ENCODE measurements at places on chromosomes 1 and 21.
A peak's percentile ranks its signal among the peaks of the same experiment; 100 is the strongest.

DNA sequence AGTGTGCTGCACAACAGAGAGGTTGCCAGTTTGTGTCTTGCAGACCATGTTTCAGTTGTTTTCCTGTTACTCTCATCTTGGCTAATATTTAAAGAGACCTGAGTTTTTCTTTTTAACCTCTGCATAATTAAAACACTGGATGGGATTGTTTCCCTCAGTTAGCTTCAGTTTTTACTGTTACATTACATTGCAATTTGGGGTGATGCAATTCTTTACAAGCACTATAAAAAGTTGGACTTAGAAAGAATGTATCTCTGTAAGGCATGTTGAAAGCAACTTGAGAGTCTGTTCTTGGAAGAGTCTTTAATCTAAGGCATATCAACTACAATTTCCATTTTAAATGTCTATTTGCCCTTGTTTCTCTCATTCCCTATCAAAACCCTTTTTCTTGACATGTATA, 99.1 kb downstream of the DNM3 start:
- DNase-seq: no peak

DNA sequence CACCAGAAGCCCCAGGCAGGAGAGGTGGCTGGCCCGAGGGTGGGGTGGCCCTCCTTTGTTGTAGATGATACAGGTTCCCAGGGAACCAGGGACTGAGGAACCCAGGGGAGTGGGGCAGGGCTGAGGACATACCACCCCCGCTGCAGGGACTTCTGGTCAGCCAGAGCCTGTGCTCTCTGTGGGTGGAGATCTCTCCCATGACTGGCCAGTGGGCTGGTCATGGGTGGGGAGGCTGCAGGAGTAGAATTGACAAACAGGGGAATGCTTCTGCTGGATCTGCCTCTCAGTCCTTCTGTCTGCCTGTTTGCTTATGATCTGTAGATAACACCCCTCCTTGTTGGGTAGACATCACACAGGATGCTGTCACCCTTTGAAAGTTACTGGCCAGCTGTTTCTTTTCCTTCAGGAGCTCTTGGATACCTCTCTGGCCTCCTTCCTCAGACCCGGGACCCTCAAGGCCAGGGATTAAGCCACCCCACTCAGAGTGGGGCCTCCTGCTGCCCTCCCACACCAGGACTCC, 2.8 kb upstream of the EFCAB14 start:
- no peak for DNase-seq

DNA sequence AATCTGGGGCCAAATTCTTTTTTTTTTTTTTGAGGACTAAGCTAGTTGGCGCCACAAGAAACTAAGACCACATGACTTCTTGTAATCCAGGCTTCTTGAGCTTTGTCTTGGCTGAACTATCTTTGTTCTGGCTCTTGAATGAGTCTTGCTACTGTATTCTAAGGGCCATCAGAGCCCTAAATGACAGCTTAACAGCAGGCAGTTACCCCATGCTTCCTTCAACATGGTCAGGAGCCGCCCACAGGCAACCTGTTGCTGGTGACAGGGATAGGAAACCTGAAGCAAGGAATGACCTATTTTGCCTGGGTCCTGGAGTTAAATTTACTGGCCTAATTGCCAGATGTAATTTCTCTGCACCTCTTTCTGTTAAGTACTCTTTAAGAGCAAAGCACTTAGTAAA, 188.2 kb upstream of the PLXNA2 start:
- no peak for DNase-seq

- no peak for DNase-seq
These were observed 30.7 kb downstream of the CD58 start for GRCh38 chr1:116540088-116540487.

DNA sequence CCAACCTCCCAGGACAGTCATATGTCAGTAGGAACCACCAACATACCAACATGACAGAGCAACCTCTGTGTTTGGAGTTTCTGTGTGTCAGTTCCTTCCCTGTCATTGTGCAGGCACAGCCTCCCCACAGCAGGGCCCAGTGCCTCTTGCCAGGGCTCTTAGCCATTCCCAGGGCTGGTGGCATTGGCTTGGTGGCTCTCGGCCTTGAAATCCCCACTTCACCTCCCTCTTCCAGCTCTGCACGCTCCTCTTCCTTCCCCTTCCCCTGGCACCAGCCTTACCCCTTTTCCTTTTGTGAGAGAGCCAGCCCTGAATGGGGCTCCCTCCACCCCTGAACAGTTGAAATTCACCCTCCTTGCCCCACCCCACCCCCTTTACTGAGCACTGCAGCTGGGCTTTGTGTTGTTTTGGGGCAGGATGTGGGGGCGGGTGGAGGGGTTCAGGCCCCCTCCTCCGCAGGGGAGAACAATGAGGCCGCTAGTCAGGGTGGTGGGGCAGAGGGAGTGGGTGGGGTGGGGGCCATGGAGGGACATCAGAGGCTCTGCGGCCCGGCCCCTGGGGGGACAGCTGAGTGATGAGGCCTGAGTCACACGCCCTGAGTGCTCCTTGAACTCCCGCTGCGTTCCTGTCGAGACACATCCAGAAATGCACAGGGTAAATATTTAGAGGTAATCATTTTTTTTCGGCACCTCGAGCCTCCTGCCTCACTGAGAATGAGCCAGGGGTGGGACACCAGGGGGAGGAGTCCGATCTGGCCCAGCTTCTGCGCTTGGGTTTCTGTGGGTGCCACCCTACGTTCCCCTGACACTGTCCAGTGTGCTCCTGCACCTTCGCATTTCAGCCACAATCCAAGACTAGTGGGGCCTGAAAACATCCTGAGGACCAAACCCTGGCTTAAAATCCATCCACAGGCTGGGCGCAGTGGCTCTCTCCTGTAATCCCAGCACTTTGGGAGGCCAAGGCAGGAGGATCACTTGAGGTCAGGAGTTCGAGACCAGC, 28.6 kb downstream of the LGR6 start:
- DNase-seq: no peak

- no peak for DNase-seq
These were observed 220.2 kb downstream of the DUSP10 start for GRCh38 chr1:221521686-221522085.

- no peak for DNase-seq
These were observed 22.8 kb downstream of the C2CD2 start for GRCh38 chr21:41931041-41931451.

GRCh38 chr1:147579532-147579931, 38.2 kb downstream of the BCL9 start:
- DNase-seq: peak; percentile 41

DNA sequence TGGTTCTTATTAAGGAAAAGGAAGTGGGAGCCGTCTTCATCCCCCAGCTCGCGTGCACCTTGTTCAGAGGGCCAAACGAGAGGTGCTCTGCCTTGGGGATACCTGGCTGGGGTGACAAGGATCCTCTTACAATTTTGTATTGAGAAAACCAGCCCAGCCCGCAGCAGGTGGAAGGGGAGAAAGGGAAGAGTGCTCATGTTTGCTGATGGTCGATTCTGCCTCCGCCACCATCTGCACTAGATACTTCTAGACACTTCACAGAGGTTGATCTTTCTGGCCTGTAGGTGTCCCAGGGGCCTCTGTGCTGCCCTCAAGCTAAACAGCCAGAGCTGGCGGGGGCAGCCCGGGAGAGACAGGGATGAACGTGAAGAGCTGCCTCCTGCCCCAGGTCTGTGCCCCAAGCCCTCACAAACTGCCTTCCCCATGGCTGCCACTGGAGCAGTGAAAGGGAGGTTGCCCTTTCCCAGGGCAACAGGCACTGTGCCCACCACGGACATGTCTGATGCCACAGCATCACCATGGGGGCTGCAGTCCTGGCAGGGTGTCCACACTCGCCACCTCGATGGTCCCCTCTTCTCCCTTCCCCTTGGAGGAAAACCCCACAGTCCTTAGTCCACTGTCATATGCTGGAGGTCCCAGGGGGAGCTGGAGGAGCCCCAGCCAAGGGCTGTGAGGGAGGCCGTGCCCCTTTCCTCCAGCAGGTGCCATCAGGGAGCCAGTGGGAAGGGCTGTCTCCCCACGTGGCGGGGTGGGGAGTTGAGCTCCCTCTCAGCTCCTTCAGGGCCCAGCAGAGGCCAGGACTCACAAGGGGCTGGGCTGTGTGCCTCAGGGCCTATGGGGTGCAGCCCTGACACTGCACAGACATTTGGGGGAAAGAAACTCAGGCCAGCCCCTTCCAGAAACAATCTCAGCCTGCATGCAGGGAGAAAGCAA, 8.1 kb downstream of the ADPRS start:
- DNase-seq: peak; percentile 32

GRCh38 chr1:71850936-71851335, 431.4 kb downstream of the NEGR1 start:
- DNase-seq: no peak

DNA sequence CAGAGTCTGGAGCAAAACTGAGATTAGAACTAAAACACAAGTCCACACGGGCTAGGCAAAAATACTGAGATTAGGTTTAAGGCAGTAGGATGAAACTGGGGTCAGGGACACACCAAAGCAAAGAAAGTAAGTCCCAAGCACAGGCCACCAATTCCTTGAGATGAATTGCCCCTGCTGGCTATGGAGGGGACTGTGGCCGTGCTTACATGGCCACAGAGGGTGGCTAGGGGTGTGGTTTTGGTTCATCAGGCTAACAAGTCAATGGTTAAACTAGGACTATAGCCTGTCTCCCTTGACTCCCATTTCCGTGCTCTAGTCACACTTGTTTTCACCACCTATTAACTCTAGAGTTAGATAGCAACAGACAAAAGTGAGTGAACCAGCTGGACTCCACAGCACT, 394.8 kb downstream of the PBX1 start:
- DNase-seq: no peak

DNA sequence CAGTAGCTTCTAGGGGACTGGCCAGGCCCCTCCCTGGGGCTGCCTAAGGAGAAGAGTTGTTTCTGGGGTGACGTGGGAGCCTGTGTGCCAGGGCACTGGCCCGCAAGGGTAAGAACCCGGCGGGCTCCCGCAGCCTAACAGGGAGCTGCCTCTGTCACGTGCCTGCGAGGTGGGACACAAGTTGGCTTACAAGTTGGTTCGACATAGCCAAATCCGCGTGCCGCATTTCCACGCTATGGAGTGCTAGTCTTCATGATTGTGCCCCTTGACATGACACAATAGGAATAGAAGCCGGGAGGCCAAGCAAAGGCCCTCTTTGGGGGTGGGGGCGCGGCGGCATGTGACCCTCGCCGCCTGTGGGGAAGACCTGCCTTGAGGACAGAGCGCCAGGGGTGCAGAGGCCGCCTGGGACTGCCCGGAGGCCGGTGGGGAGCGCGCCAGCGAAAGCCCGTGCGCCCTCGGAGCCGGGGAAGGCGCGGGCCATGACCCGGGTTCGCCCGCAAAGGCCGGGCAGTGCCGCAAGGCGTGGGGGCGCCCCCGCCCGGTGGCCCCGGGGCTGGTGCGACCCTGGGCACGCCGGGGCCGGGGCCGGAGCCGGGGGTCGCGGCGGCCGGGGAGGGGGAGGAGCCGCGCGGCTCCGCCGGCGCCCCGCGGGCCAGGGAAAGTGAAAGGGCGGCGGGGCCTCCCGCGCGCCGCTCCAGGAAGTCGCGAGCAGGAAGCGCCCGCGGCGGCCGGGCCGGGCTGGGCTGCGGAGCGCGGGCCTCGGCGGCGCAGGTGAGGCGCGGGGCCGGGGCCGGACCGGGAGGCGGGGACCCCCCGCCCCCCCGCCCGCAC, at the start of gene SLC37A1:
Gene SLC37A1, plus strand, starts transcription at position 702 of the 834 bp plus-strand sequence. CDS start 4,603 bp downstream, outside the sequence.
- DNase-seq: peak; percentile 30

GRCh38 chr1:11893907-11894251, 32.3 kb downstream of the KIAA2013 start:
- no peak for DNase-seq

DNA sequence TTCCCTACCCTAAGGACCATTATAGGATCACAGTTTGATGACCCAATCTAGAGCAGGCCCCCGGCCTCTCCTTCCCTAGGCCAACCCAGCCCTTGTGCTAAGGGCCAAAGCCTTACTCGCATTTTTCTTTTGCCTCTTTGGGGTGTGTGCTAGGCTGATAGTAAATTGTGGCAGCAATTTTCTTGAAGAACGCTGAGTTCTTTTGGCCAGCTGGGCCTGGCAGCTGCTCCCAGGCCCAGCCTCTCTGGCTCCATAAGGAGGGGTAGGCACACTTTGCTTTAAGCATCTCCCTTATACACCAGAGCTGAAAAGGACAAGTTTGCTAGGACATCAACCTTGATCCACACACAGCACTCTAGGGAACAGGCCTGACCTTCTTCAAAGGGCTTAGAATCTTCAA, 4.2 kb downstream of the OLFML2B start:
- no peak for DNase-seq

- no peak for DNase-seq
These were observed 26.6 kb upstream of the EXO1 start for GRCh38 chr1:241821363-241821762.

DNA sequence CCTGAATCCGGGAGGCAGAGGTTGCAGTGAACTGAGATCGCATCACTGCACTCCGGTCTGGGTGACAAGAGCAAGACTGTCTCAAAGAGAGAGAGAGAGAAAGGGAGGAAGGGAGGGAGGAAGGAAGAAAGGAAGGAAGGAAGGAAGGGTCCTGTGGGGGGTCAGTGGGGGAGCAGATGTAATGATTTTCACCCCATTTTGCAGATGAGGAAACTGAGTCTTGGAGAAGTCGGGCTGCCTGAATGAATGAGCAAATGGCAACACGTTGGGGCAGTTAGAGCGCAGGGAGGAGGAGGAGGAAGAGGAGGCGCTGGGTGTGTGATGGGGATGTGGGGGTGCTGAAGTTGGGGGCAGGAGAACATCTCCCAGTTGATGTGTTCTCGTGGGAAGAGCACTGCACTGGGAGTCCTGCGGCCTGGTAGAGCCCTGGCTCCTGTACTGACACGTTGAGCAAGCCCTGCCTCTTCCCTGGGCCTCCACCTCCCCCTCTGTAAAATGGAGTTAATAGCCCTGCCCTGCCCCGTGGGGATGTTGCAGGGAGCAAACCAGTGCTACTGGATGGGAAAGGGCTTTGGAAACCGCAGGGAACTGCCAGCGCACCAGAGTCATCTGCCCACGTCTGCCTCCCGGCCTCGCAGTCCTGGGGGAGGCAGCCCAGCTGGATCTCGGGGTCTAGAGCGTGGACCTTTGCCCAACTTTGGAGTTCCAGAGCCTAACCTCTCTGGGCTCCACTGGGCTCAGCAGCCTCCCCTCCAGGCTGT, 103.2 kb upstream of the CASZ1 start:
- DNase-seq: no peak

- no peak for DNase-seq
These were observed 704 bp downstream of the WDR4 start for GRCh38 chr21:42878678-42878992.

DNA sequence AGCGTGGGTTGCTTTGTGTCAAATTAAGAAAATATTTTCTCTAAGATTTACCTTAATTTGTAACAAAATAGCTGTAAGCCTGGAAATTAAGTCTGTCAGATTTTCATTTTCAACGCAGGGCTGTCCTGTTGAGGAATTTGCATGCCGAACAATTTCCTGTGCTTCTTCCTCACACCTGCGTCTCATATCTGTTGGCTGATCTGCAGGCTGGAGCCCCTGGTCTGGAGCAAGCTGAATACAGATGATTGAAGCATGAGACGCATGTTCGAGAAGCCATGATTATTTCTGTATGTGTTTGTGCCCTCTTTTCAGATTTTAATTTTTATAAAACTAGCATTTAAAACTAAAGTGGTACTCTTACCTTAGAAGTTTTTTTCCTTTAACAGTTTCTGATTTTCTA, 9.8 kb downstream of the MIXL1 start:
- no peak for DNase-seq

DNA sequence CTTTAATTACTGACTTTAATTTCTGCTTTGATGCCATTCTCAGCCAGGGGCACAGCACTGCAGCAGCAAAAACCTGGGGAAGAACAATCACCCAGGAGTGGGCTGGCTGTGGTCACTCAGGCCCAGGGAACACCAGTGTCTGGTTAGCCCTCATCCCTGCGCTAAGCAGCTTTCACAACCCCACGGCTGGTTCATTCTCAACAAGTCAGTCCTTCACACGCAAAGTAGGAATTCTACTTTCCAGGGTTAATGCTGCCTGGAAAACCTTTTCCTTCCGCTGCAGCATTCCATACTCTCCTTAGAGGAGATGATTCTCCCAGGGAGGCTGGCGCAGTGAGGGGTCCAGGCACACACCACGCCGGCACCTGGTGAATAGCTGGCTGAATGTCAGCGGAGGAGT, 24.3 kb upstream of the KCNE1 start:
- DNase-seq: no peak

Measured in right hindlimb (tissue), 1 donor.